Activated CD8-positive, alpha-beta memory T cell treated with anti-CD3 and anti-CD28 coated beads, Interleukin-2, amount 10 ng/mL, durations not matched to agents 7 days and 5 days (primary cell): ENCODE measurements at places on chromosomes 13 and 19. TPM values are rescaled to one million over a fixed set of nuclear protein-coding genes. Genes with fewer than 3 reads are reported as not detected.

The ARID3A gene
- 30.6 TPM for total RNA-seq

The IL27RA gene
- total RNA-seq: 60.3 TPM

The ADAMTS10 gene
- total RNA-seq: 3.3 TPM

The DACT3 gene
- total RNA-seq: 1.2 TPM

- no peaks in the 10 kb centered on the region for H3K36me3 ChIP-seq
- H3K4me3 ChIP-seq: no peak overlapping the region
- DNase-seq: no peak
These were observed 140.0 kb downstream of the DACH1 start for GRCh38 chr13:71727042-71727441.

GRCh38 chr13:39777021-39777420 lies 121.6 kb downstream of the COG6 start:
- no peak overlapping the region for H3K4me3 ChIP-seq
- H3K4me1 ChIP-seq: peaks cover 28% of the 10 kb centered on the region
- H3K36me3 ChIP-seq: peaks cover 6% of the 10 kb centered on the region
- DNase-seq: no peak

DNA sequence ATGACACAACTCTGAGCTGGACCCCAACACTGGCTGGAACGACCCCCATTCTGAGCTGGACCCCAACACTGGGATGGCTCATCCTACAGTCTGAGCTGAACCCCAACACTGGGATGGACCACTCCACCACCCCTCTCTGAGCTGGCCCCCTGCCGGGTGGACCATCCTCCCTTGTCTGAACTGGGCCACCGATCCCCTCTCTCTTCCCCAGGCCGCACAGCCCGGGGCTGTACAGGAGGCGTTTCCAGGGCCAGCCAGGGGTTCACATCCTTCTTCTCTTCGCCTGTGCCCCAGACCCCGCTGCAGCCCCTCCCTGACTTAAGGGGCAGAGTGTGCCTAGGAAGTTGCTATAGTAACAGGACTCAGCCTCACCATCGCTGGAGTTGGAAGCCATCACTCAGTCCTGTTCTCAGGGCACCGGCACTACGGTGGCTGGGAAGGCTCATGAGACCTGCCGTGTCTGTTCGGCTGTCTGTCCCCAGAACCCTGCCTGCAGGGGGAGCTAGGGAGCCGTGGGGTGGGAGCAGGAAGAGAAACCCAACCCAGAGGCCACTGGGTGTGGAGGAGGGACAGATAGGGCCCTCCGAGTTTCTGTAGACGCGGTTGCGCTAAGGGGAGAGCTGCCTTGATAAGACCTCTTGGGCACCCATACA lies 3.7 kb downstream of the PRKACA start:
- peaks cover 44% of the 10 kb centered on the region for H3K4me1 ChIP-seq
- H3K4me3 ChIP-seq: no peak overlapping the region
- no peaks in the 10 kb centered on the region for H3K27me3 ChIP-seq
- peak; percentile 69 for DNase-seq
